ENCODE measurements at places on chromosomes 6 and 20. TPM values are rescaled to one million over a fixed set of nuclear protein-coding genes. Genes with fewer than 3 reads are reported as not detected.

Gene HAO1
- not detected for total RNA-seq

Gene HLA-DPB1
- total RNA-seq = 481 TPM

Gene VAPB
- 27.0 TPM for total RNA-seq

Gene EPM2A
- total RNA-seq = 12.8 TPM

Gene APMAP
- 31.7 TPM for total RNA-seq

Gene SLC17A3
- not detected for total RNA-seq

Gene TAAR9
- total RNA-seq = not detected

Gene FERMT1
- total RNA-seq = 0.74 TPM

Gene NFATC2
- total RNA-seq = 20.0 TPM

Gene ENPP3
- total RNA-seq = not detected

Gene HBS1L
- total RNA-seq = 79.1 TPM

Gene FAM83B
- 0.05 TPM for total RNA-seq

Gene PAK1IP1
- total RNA-seq = 26.0 TPM

Gene SUN5
- total RNA-seq = not detected

Gene SMIM26
- total RNA-seq = 90.0 TPM

Gene IMPG1
- total RNA-seq = not detected

Gene NKX2-4
- not detected for total RNA-seq

Gene HSF2
- 9.5 TPM for total RNA-seq

Gene SLC52A3
- not detected for total RNA-seq

Gene OR2B6
- 1.7 TPM for total RNA-seq

Gene WFDC12
- not detected for total RNA-seq

Gene SLC22A7
- not detected for total RNA-seq

All from GM12878 (cell line).